ENCODE measurements at places on chromosomes 3 and 15. TPM values are rescaled to one million over a fixed set of nuclear protein-coding genes. Genes with fewer than 3 reads are reported as not detected.
A peak's percentile ranks its signal among the peaks of the same experiment; 100 is the strongest.

IL5RA gene
- 0.19 TPM for polyA plus RNA-seq

GRCh38 chr3:175398676-175399075, 539.5 kb downstream of the NAALADL2 start:
- H3K36me3 ChIP-seq: no peaks in the 10 kb centered on the region
- no peak overlapping the region for H3K27ac ChIP-seq
- no peaks in the 10 kb centered on the region for H3K27me3 ChIP-seq

DNA sequence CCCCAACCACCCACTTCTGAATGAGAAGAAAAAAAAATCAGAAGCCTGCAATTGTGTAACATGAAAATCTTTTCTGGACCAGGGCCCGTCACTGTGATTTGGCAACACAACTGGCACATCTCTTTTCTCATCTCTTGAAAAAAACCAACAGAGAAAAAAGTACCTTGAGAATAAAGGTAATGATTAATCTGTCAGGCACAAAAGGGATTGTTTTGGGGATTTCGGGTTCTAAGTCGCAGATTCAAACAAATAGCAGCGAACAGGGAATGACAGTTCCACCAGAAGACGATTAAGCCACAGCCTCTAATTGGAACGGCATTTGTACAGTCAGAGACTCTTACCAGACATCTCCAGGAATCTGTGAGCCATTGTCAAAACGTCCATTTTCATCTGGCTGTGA, at the start of gene AQP9:
TSS of gene AQP9 (plus strand) at position 276 of the 400 bp plus-strand sequence. CDS start 185 bp downstream, outside the sequence.
- no peaks in the 10 kb centered on the region for H3K4me1 ChIP-seq
- no peak within 1 kb of the TSS for H3K27ac ChIP-seq
- H3K4me3 ChIP-seq: no peak within 1 kb of the TSS
- H3K36me3 ChIP-seq: no peaks in the 10 kb centered on the region
- H3K27me3 ChIP-seq: no peaks in the 10 kb centered on the region

DNA sequence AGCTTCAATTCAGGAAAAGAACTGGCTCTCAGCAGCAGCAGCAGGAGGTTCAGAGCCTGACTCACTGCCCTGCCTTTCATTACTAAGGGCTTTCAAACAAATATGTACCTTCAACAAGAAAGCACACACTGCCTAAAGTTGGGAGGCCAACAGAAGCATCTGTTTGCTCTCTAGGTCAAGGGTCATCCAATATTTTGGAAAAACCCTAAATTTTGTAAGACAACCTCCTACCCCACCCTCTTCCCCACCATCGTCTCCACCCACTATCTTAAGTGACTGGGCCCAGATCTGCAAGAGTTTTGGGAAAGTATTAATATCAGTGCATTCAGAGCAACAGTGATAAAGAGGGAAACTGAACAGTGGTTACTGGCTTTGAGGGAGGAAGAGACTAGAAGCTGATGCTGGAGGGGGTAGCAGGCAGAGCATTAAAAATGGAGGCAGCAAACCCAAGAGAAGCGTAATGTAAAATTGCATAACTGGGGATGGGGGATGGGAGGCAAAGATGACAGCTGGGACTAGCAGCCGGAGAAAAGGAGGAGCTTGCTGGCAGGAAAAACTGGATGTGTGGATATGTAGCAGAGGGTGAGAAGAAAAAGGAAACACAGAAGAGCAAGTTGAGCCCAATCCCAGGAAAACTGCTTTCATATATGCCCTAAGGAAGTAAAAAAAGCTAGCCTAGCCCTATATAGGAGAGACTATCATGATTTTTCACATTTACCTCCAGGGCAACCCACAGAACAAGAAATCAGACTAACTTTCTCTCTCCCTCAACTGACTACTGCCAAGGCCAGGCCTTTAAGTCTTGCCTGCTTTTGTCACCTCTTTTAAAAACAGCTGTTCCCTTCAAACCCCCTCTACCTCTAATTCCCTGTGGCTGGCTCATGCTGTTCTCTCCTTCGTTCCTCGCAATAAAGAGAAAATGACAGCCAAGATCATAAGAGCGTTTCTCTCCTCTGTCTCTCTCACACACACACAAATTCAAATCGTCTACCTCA, 31.4 kb downstream of the NPTN start:
- H3K27ac ChIP-seq: peak overlapping the region; percentile 16
- peaks cover 2% of the 10 kb centered on the region for H3K36me3 ChIP-seq
- no peak for DNase-seq
- H3K4me3 ChIP-seq: no peak overlapping the region
- no peaks in the 10 kb centered on the region for H3K27me3 ChIP-seq
- H3K4me1 ChIP-seq: peaks cover 55% of the 10 kb centered on the region

TICRR gene
- polyA plus RNA-seq: 0.25 TPM

C3orf49 gene
- not detected for polyA plus RNA-seq

- no peak overlapping the region for H3K27ac ChIP-seq
- no peaks in the 10 kb centered on the region for H3K27me3 ChIP-seq
- H3K4me1 ChIP-seq: peaks cover 24% of the 10 kb centered on the region
- no peaks in the 10 kb centered on the region for H3K36me3 ChIP-seq
- DNase-seq: no peak
Observed at GRCh38 chr3:130787422-130788068, 40.9 kb upstream of the PIK3R4 start.

- no peak overlapping the region for H3K4me3 ChIP-seq
- H3K4me1 ChIP-seq: peaks cover 6% of the 10 kb centered on the region
Observed at GRCh38 chr15:79378394-79379109, 53.6 kb upstream of the MINAR1 start.

DNA sequence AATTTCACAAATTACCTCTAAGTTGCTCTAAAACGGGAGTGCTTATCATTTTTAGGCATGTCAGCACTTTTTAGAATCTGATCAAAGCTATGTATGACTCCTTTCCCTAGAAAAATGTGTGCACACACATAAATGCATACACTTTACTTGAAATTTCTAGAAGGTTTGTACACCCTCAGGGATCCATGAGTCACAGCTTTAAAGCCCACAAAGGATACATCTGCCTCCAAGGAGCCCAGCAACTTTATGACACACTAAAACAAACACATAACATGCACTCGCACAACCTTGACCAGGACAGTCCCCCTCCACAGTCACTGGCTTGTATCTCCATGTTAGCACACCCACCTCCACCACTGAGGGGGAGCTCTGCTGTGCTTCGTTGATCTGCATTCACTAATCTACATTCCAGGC, 722.0 kb upstream of the CFAP20DC start:
- no peaks in the 10 kb centered on the region for H3K36me3 ChIP-seq
- H3K4me3 ChIP-seq: no peak overlapping the region
- DNase-seq: no peak
- H3K27me3 ChIP-seq: no peaks in the 10 kb centered on the region

GRCh38 chr3:37995652-37996641, 5.4 kb downstream of the VILL start:
- H3K27ac ChIP-seq: peak overlapping the region; percentile 96
- peak; percentile 22 for DNase-seq
- H3K4me3 ChIP-seq: no peak overlapping the region
- H3K27me3 ChIP-seq: no peaks in the 10 kb centered on the region
- H3K36me3 ChIP-seq: peaks cover 34% of the 10 kb centered on the region

STX19 gene
- 10.4 TPM for polyA plus RNA-seq

LEKR1 gene
- polyA plus RNA-seq: 0.44 TPM

COL6A5 gene
- 1.7 TPM for polyA plus RNA-seq

CDCP1 gene
- polyA plus RNA-seq: 9.9 TPM

DNA sequence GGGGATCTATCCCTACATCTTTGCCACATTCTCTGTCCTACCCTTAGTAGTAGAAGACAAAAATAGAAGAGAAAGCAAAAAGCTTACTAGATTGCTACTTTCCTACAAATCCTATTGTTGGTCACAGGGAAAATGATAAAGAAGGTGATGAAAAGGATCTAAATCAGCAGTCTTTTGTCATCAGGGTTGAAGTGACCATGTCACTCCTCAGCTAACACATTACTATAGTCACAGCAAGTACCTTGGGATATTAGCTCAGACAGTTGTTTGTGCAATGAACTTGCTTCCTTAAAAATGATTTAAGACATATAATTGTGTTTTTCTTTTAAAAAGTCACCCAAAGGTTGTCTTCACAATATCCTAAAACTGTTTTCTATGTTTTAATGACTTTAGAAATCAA, 6.3 kb downstream of the ST3GAL6 start:
- H3K4me1 ChIP-seq: peaks cover 39% of the 10 kb centered on the region
- no peak overlapping the region for H3K27ac ChIP-seq
- no peaks in the 10 kb centered on the region for H3K36me3 ChIP-seq
- no peaks in the 10 kb centered on the region for H3K27me3 ChIP-seq
- H3K4me3 ChIP-seq: no peak overlapping the region
- no peak for DNase-seq

P2RY12 gene
- polyA plus RNA-seq: 0.50 TPM

GRCh38 chr3:114331007-114331406, 37.2 kb downstream of the TIGIT start:
- no peaks in the 10 kb centered on the region for H3K27me3 ChIP-seq
- H3K4me1 ChIP-seq: no peaks in the 10 kb centered on the region
- H3K36me3 ChIP-seq: peaks cover 5% of the 10 kb centered on the region
- H3K4me3 ChIP-seq: no peak overlapping the region

DNA sequence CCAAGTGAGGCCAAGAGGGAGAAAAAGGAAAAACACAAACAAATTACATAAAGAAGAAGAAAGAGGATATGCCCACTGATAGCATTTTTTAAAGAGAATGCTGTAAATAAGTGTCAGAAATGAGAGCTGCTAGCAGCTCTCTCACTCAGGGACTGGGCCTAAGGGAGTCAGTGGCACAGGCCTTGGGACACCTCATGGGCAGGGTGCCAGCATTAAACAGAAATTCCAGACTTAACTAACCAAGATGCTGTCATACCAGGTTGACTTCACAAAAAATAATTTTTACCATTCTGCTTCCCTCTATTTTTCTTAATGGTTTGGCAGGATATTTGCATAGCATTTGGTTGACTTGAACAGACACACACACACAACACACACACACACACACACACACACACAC, 92.3 kb upstream of the ADAMTSL3 start:
- no peak overlapping the region for H3K27ac ChIP-seq
- DNase-seq: no peak
- H3K4me1 ChIP-seq: peaks cover 3% of the 10 kb centered on the region
- H3K27me3 ChIP-seq: no peaks in the 10 kb centered on the region

GRCh38 chr3:38478901-38479300, 17.2 kb upstream of the EXOG start:
- no peaks in the 10 kb centered on the region for H3K27me3 ChIP-seq
- peaks cover 4% of the 10 kb centered on the region for H3K4me1 ChIP-seq
- H3K4me3 ChIP-seq: no peak overlapping the region
- no peak overlapping the region for H3K27ac ChIP-seq

ALG1L2 gene
- polyA plus RNA-seq: not detected

MORC1 gene
- polyA plus RNA-seq: not detected

GRCh38 chr3:88150806-88151205, 1.0 kb downstream of the C3orf38 start:
- no peak for DNase-seq
- peak overlapping the region; percentile 85 for H3K4me3 ChIP-seq
- H3K4me1 ChIP-seq: peaks cover 53% of the 10 kb centered on the region
- peak overlapping the region; percentile 94 for H3K27ac ChIP-seq
- H3K27me3 ChIP-seq: no peaks in the 10 kb centered on the region

GRCh38 chr3:150703299-150703755, 393 bp downstream of the ERICH6 start:
- H3K4me1 ChIP-seq: peaks cover 17% of the 10 kb centered on the region
- DNase-seq: peak; percentile 74
- H3K36me3 ChIP-seq: no peaks in the 10 kb centered on the region

- no peaks in the 10 kb centered on the region for H3K4me1 ChIP-seq
- no peaks in the 10 kb centered on the region for H3K27me3 ChIP-seq
- H3K4me3 ChIP-seq: no peak overlapping the region
- H3K27ac ChIP-seq: no peak overlapping the region
- DNase-seq: peak; percentile 18
Observed at GRCh38 chr15:70597056-70597603, 166.2 kb downstream of the UACA start.

ROBO1 gene
- 3.7 TPM for polyA plus RNA-seq

ITIH4 gene
- 16.2 TPM for polyA plus RNA-seq

CRABP1 gene
- polyA plus RNA-seq: 0.62 TPM

DNA sequence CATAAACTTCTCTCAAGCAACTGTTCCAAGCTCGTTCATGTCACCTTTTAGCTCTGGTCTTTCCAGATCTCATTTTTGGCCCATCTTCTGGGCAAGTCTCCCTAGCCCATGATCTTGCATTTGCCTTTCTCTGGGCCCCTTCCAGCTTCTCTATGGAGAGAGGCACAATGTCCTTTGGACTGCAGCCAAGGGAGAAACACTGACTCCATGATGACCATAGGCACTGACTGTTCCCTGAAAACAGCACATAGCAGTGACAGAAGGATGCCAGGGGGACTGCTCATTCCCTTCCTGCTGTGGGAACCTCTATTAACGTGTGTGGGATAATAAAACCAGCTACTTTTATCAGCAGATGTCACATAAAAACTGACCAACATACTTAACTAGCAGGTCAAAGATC, 60.3 kb downstream of the STRIT1 start:
- H3K27ac ChIP-seq: no peak overlapping the region
- no peaks in the 10 kb centered on the region for H3K36me3 ChIP-seq
- no peaks in the 10 kb centered on the region for H3K27me3 ChIP-seq
- H3K4me3 ChIP-seq: no peak overlapping the region
- peaks cover 4% of the 10 kb centered on the region for H3K4me1 ChIP-seq

SLC51B gene
- 0.62 TPM for polyA plus RNA-seq

DNA sequence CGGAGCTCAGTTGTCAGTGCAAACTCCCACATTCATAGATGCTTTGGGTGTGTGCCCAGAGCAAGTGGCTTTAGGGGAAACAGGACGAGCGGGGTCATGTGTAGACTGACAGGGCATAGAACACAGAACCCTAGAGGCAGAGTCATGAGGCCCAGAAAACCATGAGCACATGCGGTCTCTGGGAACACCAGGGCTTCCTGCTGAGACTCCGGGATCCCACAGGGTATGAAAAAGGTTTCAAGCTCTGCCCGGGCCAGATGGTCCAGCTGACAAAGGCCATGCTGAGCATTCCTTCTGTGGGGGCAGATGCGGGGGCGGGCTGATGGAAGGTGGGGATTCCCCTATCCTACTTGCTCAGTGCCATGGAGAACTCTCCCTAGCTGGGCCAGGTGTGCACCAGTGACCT, 44.8 kb downstream of the ROPN1B start:
- no peaks in the 10 kb centered on the region for H3K4me1 ChIP-seq
- DNase-seq: no peak
- H3K4me3 ChIP-seq: no peak overlapping the region
- peaks cover 85% of the 10 kb centered on the region for H3K36me3 ChIP-seq

MME gene
- polyA plus RNA-seq: 1.3 TPM

POMGNT2 gene
- polyA plus RNA-seq: 5.3 TPM

OTOL1 gene
- polyA plus RNA-seq: not detected

GRCh38 chr3:196323691-196324090, 5.7 kb upstream of the DYNLT2B start:
- peaks cover 6% of the 10 kb centered on the region for H3K4me1 ChIP-seq
- DNase-seq: no peak
- H3K27me3 ChIP-seq: peaks cover 7% of the 10 kb centered on the region
- H3K36me3 ChIP-seq: no peaks in the 10 kb centered on the region
- H3K4me3 ChIP-seq: no peak overlapping the region
- no peak overlapping the region for H3K27ac ChIP-seq

- H3K27ac ChIP-seq: peak overlapping the region; percentile 30
- no peaks in the 10 kb centered on the region for H3K27me3 ChIP-seq
- peak overlapping the region; percentile 82 for H3K4me3 ChIP-seq
- DNase-seq: no peak
Observed at GRCh38 chr3:125051715-125052581, 3.8 kb downstream of the HEG1 start.

PDCD7 gene
- 10.7 TPM for polyA plus RNA-seq

AMIGO3 gene
- polyA plus RNA-seq: 0.83 TPM

- no peaks in the 10 kb centered on the region for H3K27me3 ChIP-seq
- H3K27ac ChIP-seq: no peak overlapping the region
- no peak overlapping the region for H3K4me3 ChIP-seq
- H3K36me3 ChIP-seq: peaks cover 15% of the 10 kb centered on the region
- DNase-seq: no peak
Observed at GRCh38 chr3:193701953-193702635, 109.1 kb downstream of the OPA1 start.

PRSS50 gene
- polyA plus RNA-seq: not detected

CCDC54 gene
- polyA plus RNA-seq: not detected

CHRM5 gene
- polyA plus RNA-seq: not detected

All from stomach (tissue), 19 donors.